ENCODE measurements at places on chromosomes 13 and 19.

- DNase-seq, result no peak
These were observed 86.2 kb upstream of the HTR2A start for GRCh38 chr13:46982856-46983582.

GRCh38 chr19:33639035-33639681 lies 17.4 kb downstream of the CHST8 start:
- DNase-seq, result no peak

- no peak for DNase-seq
These were observed 80.0 kb upstream of the TM9SF2 start for GRCh38 chr13:99421271-99421670.

DNA sequence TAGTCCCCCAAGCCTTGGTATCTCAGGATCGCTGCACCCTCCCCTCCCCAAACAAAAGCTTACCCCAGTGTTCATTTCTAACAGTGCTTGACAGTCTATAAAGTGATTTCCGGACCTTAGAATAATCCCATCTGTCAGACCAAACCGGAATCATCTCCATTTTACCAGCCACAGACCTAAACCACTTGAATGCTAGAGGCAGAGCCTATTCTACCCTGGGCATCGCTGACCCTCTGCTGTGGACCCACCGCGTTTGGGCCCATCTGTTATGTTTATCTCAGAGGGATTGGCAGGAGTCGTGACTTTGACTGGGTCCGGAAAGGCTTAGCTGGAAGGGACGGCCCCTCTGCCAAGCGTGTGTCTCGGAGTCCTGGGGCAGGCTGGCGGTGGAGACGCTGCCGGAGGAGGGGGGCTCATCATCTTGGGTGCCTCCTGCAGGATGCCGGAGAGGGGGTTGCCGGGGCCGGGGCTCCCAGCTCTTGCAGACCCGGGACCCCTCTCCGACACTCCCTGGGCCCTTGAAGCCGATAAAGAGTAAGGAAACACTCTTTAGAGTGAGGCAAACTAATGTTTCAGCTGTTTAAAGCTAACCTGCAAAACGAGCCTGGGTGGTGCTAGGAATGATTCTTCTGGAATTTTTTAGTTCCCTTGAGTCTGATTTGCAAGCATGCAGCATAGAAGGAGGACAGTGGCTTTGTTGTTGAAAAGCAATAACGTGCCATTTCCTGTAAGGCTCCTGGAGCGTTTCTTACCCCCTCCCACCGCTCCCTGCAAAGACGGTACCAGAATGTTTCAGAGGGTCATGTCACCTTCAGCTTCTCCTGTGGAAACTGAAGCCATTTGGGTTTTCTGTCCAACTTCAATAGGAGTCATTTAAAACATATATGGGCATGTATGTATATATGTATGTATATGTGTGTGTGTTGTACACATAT lies 1.3 kb downstream of the SLC25A42 start:
- no peak for DNase-seq

GRCh38 chr19:52679598-52679997 lies 41.4 kb upstream of the ZNF83 start:
- peak; percentile 8 for DNase-seq

GRCh38 chr13:20528452-20528851 lies 2.8 kb upstream of the CRYL1 start:
- DNase-seq, result no peak

GRCh38 chr19:28718909-28719308 lies 494.0 kb downstream of the UQCRFS1 start:
- DNase-seq, result no peak

- no peak for DNase-seq
These were observed 135.9 kb downstream of the RAP2A start for GRCh38 chr13:97569841-97570240.

DNA sequence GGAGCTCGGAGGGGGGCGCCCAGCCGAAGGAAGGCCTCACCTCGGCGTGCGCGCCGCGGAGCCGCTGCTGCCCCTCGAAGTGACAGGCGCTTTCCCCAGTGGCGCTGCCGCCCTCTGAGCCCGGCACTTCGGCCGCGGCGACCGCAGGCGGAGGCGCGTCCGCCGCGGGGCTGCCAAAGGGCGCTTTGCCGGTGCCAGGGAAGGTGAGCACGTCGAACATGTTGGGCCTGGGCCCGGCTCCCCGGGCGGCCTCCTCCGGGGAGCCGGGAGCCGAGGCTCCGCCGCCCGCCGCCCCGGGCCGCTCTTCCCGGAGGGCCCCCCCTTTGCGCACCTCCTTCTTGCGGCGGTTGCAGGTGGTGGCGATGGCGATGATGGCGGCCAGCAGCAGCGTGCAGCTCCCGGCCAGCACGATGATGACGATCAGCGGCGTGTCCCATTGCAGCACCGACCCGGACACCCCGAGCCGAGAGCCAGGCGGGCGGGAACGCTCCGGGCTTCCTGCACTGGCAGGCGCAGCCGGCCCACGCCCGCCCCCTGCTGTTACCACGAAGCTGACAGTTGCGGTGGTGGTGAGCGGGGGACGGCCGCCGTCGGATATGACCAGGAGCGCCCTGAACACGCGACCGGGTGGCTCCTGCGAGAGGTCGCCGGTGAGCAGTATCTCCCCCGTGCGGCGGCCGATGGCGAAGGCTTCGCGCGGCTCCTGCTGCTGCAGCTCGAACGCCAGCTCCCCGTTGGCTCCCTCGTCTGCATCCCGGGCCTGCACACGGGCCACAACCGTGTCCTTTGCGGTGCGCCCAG lies 2.5 kb downstream of the PCDH8 start:
- DNase-seq, result peak; percentile 75

GRCh38 chr13:68908879-68909278 lies 1198.7 kb upstream of the ATXN8OS start:
- DNase-seq, result no peak

- no peak for DNase-seq
These were observed 182.3 kb upstream of the KLF12 start for GRCh38 chr13:74316547-74316946.

- no peak for DNase-seq
These were observed 339.1 kb downstream of the ZNF536 start for GRCh38 chr19:30711296-30711695.

DNA sequence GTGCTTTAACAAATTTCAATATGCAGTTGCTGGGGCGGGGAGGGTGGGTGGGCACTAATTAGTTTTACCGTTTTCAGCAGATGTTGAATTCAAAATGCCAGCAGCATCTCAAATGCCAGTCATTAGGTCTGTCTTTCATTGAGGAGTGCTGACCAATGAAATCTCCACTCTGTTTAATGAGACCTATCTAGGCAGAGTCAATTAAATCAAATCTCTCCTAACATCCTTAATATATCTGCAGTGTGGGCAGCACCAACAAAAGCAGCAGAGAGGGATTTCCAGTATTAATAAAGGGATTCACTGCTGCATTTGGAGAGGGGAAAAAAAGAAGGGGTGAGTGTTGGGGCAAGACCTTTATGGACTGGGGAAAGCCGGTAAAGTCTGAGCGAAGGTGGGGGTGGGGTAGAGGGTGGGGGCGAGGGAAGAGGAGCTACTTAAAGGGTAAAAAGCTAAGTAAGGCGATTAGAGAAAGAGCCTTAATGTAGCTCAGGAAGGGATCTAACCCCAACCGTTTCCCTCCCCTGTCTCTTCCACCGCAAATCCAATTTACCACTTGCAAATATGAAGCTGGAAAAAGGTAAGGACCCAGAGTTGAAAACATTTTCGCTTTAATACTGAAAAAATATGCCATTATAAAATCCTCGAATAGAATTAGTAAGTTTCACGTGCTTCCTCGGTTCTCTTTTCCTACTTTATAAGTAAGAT lies 4.5 kb downstream of the SLITRK1 start:
- no peak for DNase-seq

DNA sequence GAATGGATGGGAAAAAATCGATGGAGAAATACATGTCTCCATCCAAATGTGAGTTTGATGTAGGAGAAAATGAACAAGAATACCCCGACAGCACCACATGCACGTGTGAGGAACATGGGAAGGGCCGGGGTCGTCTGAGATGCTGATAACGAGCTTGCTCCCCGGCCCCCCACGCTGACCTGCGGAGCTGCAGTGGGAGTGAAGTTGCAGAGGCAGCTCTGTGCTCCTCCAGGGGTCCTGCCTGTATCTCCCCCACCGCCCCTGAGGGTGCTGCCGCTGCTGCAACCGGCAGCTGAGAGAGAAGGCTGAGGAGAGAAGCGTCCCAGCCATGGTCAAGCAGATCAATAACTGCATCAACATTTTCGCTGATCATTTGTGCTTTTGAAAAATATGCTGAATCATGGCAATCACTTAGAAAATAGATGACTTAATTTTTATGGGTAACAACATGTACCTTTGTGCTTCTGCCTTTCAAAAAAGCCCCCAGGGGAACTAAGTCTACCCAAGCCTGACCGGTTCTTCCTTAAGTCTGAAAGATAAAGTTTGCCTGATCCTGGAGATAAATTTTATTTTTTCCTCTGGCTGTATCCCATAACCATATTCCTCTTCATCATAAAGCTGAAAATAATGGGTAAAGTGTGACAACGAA lies 18.2 kb upstream of the NAXD start:
- DNase-seq, result no peak

- no peak for DNase-seq
These were observed 17.5 kb downstream of the MISP start for GRCh38 chr19:768424-768823.

DNA sequence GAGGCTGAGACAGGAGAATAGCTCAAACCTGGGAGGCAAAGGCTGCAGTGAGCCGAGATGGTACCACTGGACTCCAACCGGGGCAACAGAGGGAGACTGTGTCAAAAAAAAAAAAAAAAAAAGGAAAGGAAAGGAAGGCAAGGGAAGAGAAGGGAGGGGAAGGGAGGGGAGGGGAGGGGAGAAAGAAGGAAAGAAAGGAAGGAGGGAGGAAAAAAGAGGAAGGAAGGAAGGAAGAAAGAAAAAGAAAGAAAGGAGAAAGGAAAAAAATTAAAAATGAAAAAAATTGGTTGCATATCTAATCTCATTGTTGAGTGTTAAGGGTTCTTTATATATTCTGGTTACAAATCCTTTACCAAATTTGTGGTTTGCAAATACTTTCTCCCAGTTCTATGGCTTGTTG lies 45.7 kb downstream of the ACSBG2 start:
- DNase-seq, result no peak

DNA sequence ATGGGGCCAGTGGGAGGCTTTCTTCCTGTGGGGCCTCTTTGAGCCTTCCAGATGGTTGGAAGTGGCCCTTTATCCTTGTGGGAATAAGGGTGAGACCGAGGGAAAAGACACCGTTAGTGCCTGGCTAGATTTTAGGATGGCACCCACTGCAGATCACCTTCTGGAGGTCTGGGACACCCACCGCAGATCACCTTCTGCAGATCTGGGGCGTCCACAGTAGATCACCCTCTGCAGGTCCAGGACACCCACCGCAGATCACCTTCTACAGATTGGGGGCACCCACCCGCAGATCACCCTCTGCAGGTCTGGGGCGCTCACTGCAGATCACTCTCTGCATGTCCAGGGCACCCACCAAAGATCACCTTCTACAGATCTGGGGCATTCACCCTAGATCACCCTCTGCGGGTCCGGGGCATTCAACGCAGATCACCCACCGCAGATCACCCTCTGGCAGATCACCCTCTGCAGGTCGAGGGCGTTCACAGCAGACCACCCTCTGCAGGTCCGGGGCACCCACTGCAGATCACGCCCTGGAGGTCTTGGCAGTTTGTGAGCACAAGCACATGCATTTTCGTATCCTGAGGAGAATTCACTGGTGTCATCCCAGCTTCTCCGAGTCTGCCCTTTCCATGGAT lies 153.4 kb upstream of the TSHZ3 start:
- DNase-seq, result no peak

GRCh38 chr13:29993716-29994488 lies 143.5 kb upstream of the UBL3 start:
- no peak for DNase-seq

- no peak for DNase-seq
These were observed 138.3 kb downstream of the FLT1 start for GRCh38 chr13:28356561-28357021.

DNA sequence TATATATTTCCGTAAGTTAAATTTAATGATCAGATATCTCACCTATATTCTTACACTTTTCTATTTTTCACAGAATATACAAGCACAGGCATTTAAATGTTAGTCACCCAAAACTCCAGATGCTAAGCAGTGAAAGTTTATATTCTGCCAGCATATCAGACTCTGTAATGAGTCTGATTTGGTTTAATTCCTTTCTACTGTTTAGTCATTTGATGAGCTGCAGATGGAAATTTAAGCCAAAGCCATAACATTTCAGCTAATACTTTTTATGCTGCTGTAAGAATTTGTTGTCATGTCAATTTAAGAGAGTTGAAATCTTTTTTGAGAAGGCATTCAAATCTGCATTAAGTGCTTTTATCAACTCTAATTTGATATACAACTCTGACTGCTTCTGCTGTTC lies 8.0 kb downstream of the FRY start:
- no peak for DNase-seq

DNA sequence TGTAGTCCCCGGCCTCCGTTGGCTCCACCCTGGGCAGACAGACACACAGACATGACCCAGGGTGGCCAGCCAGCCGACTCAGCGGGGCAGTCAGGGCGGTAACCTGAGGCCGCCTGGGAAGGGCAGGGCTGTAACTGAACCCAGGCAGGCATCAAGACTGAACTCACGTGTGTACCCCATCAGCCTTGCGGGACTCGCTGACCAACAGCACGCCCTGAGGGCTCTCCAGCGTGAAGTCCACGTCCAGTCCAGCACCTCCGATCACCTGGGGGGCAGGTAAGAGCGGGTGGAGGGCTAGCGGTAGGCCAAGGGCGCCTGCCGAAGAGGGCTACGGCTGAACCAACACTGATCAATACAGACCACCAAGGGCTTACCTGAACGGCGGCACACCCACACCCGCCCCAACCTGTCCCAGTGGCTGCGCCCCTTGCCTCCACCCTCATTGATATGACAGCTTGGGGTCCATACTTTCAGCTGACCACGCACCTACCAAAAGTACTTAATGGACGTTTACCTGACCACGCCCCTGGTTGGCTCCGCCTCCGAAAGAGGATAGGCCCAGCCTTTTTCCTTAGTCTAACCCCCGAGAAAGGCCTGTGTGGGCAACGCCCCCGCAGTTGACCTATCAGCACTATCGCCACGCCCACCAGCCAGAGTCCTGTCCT lies 791 bp downstream of the TMED1 start:
- no peak for DNase-seq

DNA sequence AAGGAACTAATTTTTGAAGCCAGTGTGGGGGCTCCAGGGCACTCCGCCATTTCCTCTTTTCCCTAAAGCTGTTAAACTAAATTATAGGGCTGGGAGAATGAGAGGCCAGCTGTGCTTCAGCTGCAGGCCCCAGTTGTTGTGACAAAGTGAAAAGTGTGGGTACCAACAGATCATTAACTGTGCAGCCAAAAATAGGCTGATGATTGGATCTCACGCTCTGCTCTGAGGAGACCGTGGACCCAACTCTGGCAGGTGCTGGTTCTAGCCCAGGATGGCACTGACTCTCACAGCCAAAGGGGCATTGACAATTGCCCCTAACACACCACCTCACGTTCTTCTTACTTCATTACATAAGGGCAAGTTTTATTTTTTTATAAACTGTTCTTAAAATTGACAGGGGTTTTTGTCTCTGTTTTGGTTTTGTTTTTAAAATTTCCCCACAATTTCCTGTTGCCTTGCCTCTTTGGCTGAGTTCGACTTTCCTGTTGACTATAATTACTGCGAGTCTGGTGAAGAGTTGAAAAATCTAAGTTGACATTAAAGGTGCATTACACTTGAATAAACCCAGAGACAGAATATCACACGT lies 391.0 kb downstream of the FGF9 start:
- DNase-seq, result no peak
